ENCODE measurements at places on chromosomes 5 and 9.

DNA sequence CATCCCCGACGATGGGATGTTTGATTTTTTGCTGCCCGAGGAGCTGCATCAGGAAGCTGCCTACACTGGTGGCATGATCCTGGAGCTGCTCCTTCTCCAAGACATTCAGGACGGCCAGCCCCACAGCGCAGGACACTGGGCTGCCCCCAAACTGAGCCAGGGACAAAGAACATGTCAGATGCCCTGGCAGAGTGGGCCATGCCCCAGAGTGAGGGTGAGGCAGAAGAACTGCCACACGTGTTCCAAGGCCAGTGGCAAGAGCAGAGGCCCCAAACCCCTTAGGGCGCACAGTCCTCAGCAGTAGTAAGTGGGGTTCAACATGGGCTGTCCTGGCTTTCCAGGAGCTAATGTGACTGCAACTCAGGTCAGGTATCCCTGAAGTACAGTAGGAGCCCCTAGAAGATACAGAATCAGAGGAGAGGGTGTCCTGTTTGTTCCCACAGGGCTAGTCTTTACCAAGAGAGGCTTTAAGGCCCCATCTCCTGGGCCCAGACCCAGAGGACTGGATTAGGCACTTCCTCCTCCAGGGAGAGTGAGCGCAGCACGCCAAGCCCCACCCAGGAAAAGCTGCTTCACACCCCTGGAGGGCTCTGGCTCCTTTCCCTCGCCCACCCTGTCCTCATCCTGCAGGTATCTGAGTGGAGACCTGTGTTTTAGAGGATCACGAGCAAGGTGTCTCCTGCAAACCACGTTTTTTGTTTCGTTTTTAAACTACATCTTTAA, 11.1 kb downstream of the HNRNPAB start:
- DNase-seq: no peak

GRCh38 chr9:83535736-83536135, 2.5 kb downstream of the FRMD3 start:
- DNase-seq: no peak

DNA sequence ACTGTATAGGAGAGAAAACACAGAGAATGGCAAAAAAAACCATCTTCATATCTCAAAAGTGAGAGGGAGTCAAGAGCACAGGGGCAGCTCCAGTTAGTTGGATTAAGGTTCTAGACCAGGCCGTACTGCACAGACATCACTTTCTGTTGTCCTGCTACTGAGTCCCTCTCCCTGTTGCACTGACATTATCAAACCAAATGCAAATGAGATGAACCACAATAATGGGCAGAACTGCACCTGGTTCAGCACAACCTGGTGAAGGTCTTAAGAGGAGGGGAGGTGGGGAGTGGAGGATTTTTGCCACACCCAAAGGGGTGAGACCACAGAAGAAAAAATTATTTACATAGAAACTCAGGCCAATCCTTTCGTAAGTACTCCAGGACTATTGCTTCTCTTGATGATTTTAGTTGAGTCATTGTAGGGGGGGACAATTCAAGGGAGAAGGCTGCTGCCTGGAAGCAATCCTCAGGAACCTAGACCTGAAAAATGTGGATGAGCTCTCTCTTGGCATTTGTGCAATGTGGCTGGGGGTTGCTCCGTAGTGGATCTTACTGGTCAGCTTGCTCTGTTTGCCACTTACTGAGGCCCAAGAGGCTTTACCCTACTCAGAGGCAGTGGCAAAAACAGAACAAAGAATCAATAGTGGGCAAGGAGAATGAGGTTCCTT, 94.5 kb upstream of the PPP1R2B start:
- no peak for DNase-seq

- no peak for DNase-seq
These were observed 248.7 kb upstream of the MAP3K1 start for GRCh38 chr5:56566374-56567249.

DNA sequence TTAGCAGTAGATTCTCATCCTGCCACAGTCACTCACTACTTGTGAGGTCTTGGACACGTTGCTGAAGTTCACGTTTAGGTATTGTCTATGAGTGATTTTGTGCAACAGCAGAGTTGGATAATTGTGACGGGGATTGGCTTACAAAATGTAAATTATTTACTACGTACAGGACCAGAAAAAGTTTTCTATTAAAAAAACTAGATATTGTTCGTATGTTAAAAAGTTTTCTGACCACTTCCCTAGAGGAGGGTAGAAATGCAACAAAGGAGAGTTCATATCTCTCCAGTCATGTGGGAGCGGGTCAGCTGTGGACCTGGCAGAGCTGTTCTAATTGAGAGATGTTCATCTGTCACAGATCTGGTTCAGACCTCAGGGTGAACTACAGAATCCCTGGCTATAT, 976.1 kb upstream of the NUDT12 start:
- no peak for DNase-seq

DNA sequence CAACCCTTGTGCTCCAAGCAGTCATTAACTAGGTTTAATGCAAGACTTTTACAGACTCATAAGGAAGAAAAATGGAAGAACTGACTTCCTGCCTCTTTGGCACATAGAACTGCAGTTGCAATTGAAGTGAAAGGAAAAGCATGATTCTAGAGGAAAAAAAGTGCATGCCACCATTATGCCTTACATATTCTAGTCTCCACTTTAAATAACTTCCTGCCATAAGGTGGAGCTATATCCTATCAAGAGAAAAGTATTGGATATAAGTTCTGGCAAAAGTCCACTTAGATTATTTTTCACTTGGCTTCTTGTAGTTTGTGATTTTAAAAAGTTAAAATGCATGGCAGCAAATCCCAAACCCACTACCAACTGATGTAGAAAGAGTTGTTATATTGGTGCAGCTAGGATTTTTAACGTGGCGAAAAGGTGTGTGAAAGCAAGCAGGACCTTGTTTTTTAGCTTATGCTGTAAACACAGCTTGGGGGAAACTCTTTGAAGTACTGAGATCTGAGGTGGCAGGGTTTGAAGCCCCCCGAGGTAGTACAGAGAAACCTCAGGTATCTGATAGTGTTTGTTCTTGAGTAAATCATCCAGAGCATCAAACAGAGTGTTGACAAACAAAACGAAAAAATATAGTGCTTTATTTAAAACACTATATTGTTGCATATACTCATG, 117.9 kb downstream of the ANXA1 start:
- DNase-seq: peak; percentile 14

DNA sequence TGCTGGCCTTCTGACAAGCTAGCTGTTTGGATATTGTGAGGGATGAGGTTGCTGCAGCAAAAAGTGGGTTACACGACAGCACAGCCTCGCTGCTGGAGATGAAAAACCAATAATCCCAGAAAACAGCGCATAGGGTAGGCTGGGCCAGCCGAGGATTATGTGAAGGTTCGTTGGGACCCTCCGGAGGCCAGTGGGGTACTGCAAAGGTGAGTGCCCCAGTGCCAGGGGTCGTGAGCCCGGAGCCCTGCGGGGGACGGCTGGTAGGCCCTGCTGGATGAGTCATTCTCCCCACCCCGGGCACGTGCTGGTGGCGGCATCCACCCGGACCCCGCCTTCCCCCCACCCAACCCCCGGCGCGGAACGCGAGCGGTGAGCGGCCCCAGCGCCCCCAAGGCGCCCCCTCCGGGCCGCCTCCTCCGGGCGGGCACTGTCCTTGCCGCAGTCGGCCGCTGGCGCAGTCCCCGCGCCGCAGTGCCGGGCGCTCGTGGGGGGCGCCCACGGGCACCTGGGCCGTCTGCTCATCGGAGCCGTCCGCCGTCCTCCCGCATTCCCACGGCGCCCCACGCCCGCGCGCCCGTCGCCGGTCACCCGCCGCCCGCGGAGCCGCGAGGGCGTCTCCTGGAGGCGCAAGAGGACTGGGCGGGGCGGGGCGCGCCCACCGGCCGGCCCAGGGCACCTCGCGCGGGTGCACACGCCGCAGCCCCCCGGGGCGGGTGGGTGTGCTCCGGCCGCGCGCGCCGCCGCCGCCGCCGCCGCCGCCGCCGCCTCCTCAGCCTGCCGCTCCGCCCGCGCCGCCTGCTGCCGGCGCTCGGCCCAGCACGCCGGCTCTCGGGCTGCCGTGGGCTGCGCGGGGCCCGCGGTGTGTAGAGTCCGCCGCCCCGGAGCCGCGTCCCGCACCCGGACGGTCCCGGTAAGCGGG, at the start of gene PHF24:
PHF24 (plus strand) TSS at position 794 of the 919 bp plus-strand sequence. CDS start 13,014 bp downstream, outside the sequence.
- DNase-seq: peak; percentile 32

DNA sequence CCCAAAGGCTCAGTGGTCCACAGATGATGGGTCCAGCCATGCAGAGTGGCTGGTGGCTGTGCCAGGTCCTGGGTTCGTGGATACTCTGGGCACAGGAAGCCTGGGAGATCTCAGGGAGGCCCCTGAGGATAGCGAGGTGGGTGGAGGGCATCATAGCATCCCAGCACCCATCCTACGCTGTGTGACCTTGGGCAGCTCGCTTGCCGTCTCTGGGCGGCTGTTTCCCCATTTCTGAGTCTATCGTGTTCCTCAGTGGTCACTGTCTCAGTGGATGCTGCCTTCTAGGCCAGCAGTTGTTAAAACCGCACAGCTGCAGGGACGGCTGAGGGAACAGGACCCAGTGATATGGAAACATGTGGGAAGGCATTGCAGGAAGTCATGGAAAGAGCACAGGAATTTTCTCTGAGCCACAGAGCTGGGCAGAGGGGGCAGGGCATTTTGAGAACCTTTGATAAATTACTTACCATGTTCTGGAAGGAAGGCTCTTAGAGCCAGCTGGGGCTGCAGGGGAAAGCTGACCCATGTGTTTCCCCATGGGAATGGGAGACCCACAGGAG, 86.4 kb upstream of the COL5A1 start:
- no peak for DNase-seq

DNA sequence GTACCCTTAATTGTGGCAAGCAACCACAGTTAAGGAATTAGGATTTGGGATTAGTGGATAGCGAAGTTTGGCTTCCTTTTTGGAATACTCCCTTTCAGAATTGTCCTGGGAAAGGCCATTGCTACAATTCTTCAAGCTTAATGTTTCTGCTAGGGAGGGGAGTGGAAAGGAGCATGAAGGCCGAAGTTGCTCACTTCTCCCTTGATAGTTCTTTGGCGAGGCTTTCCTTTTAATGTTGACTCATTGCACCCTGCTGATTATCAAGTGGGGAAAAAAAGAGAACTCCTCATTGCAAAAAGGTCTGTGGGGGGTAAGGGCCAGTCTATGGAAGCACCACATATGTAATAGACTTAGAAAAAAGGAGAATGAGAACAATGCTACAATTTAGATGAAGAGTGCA, 30.7 kb downstream of the GRIN3A start:
- no peak for DNase-seq

GRCh38 chr5:83538786-83539462, 67.4 kb downstream of the VCAN start:
- DNase-seq: peak; percentile 67

DNA sequence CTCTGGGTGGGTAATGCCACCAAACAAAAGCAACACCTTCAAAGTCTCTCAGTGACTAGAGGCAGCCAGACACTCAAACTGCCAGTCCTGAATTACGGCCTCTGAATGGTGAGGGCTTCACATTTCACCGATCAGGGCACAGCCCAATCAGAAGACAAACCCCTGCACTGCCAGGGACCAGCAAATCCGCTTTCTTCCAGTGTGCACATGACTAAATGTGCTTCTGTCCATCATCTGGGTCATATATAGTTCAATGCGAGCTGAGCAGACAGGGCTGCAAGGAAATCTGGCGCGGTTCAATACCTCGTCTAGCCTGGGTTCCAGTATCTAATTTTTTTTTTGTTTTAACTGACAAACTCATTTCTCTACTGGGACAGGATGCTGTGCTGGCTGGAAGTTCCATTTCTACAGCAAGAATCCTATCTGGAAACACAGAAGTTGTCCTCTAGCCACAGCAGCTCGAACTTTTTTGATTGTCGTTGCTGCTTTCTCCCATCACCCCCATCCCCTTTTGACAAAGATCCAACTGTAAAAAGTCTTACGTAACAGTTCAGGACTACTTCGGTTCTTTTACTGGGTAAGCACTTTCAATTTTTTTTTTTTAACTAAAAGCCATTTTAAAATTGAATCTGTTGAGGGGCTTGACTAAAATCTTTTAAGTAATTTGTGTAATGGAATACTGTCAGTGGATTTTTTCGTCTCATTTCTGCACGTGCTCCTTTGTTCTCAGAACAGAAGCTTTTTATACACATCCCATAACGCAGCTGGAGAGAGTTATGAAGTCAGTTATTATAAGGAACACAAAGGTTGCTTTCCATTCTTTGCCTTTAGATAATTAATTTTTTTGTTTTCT, 112.7 kb downstream of the NR6A1 start:
- DNase-seq: peak; percentile 50

DNA sequence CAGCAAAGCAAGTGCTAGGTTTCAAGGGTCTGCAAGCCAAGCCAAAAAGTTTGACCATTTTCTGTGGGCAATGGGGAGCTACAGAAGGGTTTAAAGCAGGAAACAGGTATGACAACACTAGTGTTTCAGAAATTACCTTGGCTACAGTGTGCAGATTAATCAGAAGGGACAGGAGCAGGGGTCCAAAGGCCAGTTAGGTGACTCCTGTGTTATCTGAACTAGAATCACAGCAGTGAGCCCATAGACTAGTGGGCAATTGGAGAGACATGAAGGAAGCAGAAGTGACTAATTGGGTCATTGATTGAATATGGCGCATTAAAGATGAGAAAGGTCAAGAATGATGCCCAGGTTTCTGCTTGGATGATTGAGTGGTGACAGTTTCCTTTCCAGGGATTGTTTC, 41.4 kb upstream of the TGFBR1 start:
- no peak for DNase-seq

- no peak for DNase-seq
These were observed 151.5 kb downstream of the SLF1 start for GRCh38 chr5:94769996-94770395.

DNA sequence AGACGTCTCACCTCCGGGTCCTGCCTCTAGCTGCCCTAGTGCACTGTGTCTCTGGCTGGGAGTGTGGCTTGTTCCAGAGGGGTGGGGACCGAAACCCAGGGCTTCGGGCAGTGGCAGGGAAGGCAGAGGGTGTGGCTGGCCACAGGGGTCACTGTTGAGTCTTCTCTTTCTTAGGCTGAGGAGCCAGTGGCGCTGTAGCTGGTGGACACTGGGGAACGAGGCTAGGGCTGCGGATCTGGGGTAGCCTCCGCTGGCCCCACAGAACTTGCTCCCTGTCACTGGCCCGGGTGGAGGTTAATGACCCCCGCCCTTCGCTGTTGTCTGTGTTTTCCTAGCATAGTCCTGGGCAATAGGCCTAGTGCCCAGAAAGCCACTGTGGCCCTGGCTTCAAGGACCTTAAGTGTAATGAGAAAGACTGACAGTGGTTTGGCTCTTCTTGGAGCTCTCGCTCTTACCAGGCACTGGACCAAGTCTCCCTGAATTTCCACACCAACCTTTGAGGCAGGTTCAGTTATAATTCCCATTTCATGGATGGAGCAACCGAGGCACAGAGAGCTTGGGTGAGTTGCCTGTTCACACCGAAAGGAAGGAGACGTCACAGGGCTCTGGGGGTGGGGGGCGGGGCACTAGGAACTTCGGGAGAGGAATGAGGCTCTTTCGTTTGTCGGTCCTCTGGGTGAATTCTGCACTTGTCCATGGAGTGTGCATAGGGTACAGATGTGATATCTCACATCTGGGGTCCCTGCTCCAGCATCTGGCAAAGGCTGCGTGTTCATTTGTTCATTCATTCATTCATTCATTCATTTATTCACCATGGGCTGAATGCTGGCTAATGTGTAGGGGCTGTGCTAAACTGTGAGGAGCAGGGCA, 4.8 kb upstream of the IER5L start:
- peak; percentile 54 for DNase-seq

- DNase-seq: no peak
These were observed 53.0 kb downstream of the NR2F1 start for GRCh38 chr5:93635991-93636390.
